ENCODE measurements at places on chromosomes 1 and 21. TPM values are rescaled to one million over a fixed set of nuclear protein-coding genes. Genes with fewer than 3 reads are reported as not detected.

MCOLN3 gene
- 0.64 TPM for total RNA-seq

BSND gene
- total RNA-seq = 0.09 TPM

DMRTA2 gene
- total RNA-seq = not detected

UAP1 gene
- total RNA-seq = 29.6 TPM

RCSD1 gene
- total RNA-seq = 5.3 TPM

GPN2 gene
- 14.4 TPM for total RNA-seq

TSPAN1 gene
- 1.00 TPM for total RNA-seq

B3GALNT2 gene
- 37.0 TPM for total RNA-seq

HSPB7 gene
- 0.36 TPM for total RNA-seq

STIL gene
- total RNA-seq = 10.9 TPM

PRR9 gene
- total RNA-seq = not detected

LCE1F gene
- not detected for total RNA-seq

KCNK1 gene
- total RNA-seq = 45.4 TPM

TLCD4 gene
- total RNA-seq = 19.0 TPM

SH2D1B gene
- not detected for total RNA-seq

POGK gene
- total RNA-seq = 37.9 TPM

TFB2M gene
- total RNA-seq = 9.8 TPM

FAM131C gene
- 1.8 TPM for total RNA-seq

B3GALT5 gene
- 3.2 TPM for total RNA-seq

MFN2 gene
- total RNA-seq = 36.8 TPM

CRYAA gene
- total RNA-seq = not detected

SLC25A33 gene
- total RNA-seq = 5.4 TPM

ZFP69B gene
- total RNA-seq = 16.3 TPM

SESN2 gene
- total RNA-seq = 3.2 TPM

PTGS2 gene
- total RNA-seq = 3.4 TPM

AMY2A gene
- total RNA-seq = 0.36 TPM

TRIM63 gene
- not detected for total RNA-seq

TMCC2 gene
- total RNA-seq = 18.7 TPM

LHX4 gene
- 0.91 TPM for total RNA-seq

TEX35 gene
- total RNA-seq = not detected

OLFM3 gene
- total RNA-seq = 36.9 TPM

SORT1 gene
- total RNA-seq = 64.7 TPM

G0S2 gene
- total RNA-seq = 1.2 TPM

RALGPS2 gene
- total RNA-seq = 92.8 TPM

VASH2 gene
- total RNA-seq = 52.3 TPM

RGS18 gene
- total RNA-seq = 0.82 TPM

RLF gene
- 60.9 TPM for total RNA-seq

SELE gene
- total RNA-seq = 7.3 TPM

CEP85 gene
- total RNA-seq = 18.2 TPM

HTR6 gene
- total RNA-seq = 0.09 TPM

Measured in cerebellum (tissue), 4 donors.